Vagina (tissue), 2 donors: ENCODE measurements at places on chromosomes 16 and 17. TPM values are rescaled to one million over a fixed set of nuclear protein-coding genes. Genes with fewer than 3 reads are reported as not detected.
A peak's percentile ranks its signal among the peaks of the same experiment; 100 is the strongest.

GRCh38 chr16:56340864-56341365, 84.4 kb downstream of the AMFR start:
- no peaks in the 10 kb centered on the region for H3K36me3 ChIP-seq
- DNase-seq: no peak
- H3K27me3 ChIP-seq: no peaks in the 10 kb centered on the region
- peaks cover 24% of the 10 kb centered on the region for H3K4me1 ChIP-seq
- H3K27ac ChIP-seq: no peak overlapping the region
- no peak overlapping the region for H3K4me3 ChIP-seq

DNA sequence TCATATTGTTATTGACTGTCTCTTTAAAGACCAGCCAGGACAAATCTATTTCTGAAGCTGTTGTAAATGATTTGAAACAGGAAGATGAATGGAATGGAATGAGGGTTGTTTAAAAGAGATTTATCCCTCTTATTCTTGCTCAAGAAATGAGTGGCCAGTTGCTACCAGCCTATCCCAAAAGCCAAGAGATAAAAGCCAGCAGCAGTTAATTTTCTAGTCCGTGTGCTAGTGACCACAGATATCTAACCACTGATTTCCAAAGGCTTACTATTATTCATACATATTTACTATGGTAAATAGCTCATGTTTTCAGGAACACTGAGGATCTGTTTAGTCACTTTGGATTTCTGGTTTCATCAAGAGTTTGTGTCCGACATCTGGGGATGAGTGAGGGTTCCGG, 105.7 kb downstream of the CDH13 start:
- peaks cover 14% of the 10 kb centered on the region for H3K4me1 ChIP-seq
- H3K27me3 ChIP-seq: no peaks in the 10 kb centered on the region
- DNase-seq: no peak
- no peak overlapping the region for H3K4me3 ChIP-seq

- H3K27ac ChIP-seq: no peak overlapping the region
- H3K27me3 ChIP-seq: no peaks in the 10 kb centered on the region
- H3K4me3 ChIP-seq: no peak overlapping the region
Observed at GRCh38 chr17:80216473-80217456, 3.4 kb downstream of the SGSH start.

DNA sequence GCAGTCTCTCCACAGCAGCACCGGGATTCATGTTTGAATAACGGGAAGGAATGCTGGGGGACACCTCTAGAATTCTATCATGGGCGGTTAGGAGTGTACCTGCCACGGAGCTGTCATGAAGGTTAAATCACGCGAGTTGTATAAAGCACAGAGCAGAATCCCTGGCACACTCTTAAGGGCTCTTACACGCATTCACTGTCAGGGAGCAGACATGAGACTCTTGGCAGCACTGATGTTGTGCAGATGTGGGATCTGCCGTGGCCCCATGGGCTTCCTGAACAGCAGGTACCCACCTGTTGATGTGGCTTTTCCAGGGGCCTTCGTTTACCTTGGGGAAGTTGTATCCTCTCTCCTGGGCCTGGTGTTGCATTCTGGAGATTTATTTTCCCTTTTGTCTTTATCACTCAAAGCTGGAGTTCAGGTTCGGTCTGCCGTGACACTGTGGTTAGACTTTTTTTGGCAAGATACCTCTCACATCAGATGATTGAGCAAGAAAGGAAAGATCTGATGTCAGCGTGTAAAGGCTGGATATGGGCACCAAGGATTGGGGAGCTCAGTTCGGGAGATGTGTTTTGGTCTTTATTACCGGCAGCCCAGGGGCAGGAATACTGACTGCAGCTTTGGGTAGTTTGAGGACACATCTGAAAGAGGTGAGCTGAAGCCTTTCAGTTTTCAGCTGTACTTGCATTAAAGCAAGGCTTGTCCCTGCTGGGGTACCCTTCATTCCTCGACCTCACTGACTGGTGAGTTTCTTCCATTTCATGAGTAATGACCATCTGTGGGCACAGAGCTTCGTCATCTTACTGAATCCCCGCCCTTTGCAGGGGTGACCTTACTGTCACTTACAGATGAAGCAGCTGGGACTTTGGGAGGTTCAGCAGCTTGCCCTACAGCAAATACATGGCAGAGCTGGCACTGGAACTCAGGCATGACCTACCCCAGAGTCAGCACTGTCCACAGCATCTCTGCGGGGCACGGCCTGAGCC, 19.3 kb downstream of the KNOP1 start:
- H3K27ac ChIP-seq: peak overlapping the region; percentile 89
- H3K36me3 ChIP-seq: no peaks in the 10 kb centered on the region
- H3K4me1 ChIP-seq: peaks cover 59% of the 10 kb centered on the region
- no peaks in the 10 kb centered on the region for H3K27me3 ChIP-seq

DNA sequence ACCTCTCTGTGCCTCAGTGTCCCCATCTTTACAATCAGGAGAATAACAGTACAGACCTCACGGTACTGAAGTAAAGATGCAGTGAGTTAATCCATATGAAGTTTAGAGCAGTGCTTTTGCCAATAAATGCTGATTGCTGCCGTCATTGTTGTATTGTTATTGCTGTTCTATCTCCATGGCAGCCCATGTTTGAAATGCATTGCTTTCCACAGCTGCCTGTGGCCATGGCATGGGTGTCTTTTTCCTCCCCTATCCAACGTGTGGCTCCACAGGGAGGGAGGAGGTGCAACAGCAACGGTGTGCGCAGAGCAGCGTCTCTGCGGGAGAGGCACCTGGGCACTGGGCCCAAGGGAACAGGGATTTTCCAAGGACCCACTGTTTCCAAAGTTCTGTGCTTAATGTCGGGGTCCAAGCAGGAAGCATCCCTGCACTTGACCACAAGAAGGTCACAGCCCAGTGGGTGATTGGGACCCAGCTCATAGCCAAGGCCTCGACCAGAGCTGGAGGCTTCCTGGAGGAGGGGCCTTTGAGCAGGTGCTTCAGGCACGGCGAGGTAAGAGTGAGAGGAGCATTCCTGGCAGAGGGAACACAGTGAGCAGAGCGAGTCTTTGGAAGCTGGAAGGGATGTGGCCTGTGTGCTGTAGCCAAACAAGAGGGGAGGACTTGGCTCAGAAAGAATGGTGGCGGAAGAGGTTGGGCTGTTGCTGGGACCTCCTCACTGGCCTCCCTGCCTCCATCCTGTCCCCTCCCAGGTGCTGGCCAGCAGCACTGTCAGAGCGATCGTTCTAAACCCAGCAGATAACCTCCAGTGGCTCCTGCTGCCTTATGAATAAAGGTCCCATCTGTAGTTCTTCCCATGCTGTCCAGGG, 3.9 kb downstream of the RAI1 start:
- no peaks in the 10 kb centered on the region for H3K27me3 ChIP-seq
- H3K27ac ChIP-seq: peak overlapping the region; percentile 86
- peak overlapping the region; percentile 6 for H3K4me3 ChIP-seq
- peaks cover 65% of the 10 kb centered on the region for H3K4me1 ChIP-seq

GRCh38 chr16:79605999-79606398, 5.5 kb upstream of the MAF start:
- H3K27ac ChIP-seq: no peak overlapping the region
- peaks cover 31% of the 10 kb centered on the region for H3K4me1 ChIP-seq
- peak; percentile 84 for DNase-seq
- H3K36me3 ChIP-seq: no peaks in the 10 kb centered on the region
- no peak overlapping the region for H3K4me3 ChIP-seq
- no peaks in the 10 kb centered on the region for H3K27me3 ChIP-seq

DNA sequence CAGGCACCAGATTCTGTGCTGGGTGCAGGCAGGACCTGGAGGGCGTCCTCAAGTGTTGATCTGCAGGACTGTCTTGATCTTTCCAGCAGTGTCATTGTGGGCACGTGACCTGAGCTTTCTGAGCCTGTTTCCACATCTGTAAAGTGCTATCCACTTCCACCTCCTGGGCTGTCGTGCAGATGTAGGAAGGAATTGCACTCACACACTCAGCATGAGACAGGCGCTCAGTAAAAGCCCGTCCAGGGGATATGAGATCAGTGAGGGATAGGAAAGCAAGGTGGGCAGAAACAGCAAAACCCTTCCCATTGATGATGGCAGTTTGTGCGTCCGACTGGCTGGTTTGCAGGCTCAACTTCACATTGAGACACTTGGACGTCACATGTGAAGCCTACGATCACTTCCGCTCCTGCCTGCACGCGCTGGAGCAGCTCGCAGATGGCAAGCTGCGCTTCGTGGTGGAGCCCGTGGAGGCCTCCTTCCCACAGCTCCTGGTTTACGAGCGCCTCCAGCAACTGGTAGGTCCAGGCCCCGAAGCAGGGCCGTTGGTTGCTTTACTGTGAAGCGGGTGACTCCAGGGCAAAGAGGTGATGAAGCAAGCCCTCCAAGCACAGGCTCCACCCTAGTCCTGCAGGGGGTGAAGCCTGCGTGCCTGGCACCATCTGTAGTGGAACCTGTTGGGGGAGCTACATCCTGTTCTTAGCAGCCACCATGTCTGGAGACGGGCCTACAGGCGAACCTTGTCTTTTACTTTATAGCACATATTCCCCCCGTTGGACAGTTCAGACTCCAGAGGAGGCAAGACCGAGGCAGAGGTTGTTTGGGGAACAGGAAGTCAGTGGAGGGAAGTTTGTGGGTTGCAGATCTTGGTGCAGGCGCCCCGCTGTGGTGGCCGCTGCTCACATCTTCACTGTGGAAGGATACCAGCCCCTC, 23.0 kb downstream of the METTL22 start:
- no peak overlapping the region for H3K27ac ChIP-seq
- DNase-seq: no peak
- H3K27me3 ChIP-seq: no peaks in the 10 kb centered on the region
- H3K4me1 ChIP-seq: no peaks in the 10 kb centered on the region

The PDK2 gene
- 44.4 TPM for total RNA-seq

The USP43 gene
- 5.6 TPM for total RNA-seq
